ENCODE measurements at places on chromosomes 3 and 15.

GRCh38 chr3:169613895-169614294 lies 49.6 kb downstream of the MECOM start:
- DNase-seq, result no peak

DNA sequence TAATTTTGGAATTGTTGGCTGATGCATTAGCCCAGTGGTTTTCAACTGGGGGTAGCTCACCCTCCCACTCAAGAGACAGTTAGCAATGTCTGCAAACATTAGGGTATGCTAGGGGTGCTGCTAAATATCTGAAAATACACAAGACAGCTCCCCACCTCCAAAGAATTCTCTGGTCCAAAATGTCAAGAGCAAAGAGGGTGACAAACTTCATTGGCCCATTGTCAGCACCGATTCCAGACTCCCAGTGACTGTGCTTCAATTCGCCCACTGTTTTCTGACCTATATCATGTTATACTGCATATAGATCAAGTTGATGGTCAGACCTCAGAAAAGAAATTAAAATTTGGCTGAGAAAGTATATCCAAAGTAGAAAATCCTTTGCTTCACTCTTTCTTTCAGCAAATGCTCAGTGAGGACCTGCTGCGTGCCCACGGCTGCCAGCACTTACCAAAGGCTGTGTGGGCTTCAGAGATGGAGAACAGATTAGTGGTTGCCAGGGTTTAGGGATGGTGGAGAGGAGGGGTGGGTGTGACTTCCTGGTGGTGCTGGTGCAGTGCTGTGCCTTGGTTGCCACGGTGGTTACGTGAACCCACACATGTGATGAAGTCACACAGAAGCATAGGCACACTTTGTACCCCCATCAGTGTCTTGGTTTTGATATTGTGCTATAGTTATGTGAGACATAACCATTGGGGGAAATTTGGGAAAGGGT lies 204.0 kb downstream of the PLCL2 start:
- DNase-seq, result peak; percentile 17

- DNase-seq, result no peak
Observed at GRCh38 chr15:100570275-100570674, 31.7 kb downstream of the LINS1 start.

- DNase-seq, result no peak
Observed at GRCh38 chr15:58495891-58496408, 64.2 kb downstream of the LIPC start.

- DNase-seq, result no peak
Observed at GRCh38 chr3:53102601-53103147, 27.6 kb downstream of the RFT1 start.

- DNase-seq, result no peak
Observed at GRCh38 chr3:8201886-8202285, 299.7 kb upstream of the LMCD1 start.

DNA sequence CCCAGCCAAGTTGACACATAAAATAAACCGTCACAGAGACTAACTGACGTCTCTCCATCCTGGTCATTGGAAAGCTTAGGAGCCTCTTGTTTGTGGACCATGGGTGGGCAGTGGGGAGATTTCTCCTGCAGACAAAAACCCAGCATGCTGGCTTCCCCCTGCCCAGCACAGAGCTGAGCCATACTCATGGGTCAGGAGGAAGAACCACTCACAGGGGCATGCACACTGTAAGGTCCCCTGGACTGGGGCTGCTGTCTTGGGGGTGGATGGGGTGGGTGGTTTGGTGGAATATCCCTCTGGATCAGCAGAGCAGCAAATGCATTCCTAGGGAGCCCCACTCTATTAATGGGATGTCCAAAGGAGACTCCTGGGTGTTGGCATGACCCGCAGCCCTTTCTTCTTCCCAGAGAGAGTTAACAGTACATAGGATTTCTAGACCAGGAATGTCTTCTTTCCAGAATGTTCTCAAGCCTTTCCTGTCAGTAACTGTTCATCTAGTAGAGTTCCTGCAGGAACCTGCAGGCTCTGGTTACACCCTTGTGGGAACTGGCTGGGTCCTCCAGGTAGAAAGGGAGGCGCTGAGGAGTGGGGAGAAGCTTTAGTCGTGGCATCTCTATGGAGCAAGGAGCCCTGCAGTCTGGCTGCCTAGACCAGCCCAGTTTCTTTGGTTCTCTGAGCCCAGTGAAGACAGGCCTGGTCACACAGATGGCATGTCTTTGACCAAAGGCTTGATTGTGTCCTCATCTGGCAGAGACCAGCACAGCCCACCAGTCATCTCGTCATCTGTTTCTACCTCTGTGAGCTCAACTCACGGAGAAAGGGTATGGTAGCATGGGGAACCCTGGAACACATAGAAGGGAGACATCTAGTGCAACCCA lies 73.4 kb upstream of the PRR23C start:
- DNase-seq, result no peak

- no peak for DNase-seq
Observed at GRCh38 chr3:17759901-17760300, 17.5 kb upstream of the TBC1D5 start.

GRCh38 chr15:74663303-74664027 lies 32.4 kb downstream of the EDC3 start:
- no peak for DNase-seq

DNA sequence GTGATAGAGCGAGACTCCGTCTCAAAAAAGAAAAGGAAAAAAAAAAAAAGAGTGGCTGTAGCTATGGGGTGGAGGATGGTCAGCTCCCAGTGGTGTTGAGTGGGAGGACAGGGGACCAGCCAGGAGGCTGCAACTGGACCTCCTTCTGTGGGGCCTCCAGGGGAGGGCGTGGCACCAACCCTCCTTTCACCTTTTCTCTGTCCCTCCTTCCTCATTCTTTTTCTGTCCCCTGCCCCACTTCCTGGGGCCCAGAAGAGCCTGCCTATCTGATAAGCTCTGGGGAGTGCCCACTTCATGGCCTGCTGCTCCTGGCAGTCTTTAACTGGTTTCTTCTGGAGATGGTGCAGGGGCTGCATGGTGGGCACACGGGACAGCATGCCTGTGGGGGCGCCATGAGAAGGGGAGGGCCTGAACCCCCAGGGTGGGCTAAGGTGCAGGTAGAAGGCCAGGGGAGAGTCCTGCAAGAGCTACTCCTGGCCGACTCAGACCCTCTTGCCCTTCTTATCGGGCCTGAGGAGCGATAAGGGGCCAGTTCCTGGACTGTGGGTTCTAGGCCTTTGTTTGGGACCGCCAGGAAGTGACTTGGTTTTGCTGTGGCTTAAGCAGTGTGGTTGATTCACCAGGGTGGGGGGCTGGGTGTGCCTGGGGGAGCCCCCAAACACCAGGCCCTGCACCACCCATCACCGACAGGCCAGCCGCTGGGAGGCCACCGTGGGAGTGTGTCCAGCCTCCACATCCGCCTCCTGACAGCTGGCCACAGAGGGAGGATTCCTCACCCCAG lies 49.4 kb upstream of the FLNB start:
- DNase-seq, result no peak

- no peak for DNase-seq
Observed at GRCh38 chr3:186132487-186132886, 23.6 kb upstream of the ETV5 start.

GRCh38 chr3:60890226-60890625 lies 361.0 kb downstream of the FHIT start:
- no peak for DNase-seq

GRCh38 chr15:40471105-40471807 lies 472 bp downstream of the CHST14 start:
- no peak for DNase-seq

DNA sequence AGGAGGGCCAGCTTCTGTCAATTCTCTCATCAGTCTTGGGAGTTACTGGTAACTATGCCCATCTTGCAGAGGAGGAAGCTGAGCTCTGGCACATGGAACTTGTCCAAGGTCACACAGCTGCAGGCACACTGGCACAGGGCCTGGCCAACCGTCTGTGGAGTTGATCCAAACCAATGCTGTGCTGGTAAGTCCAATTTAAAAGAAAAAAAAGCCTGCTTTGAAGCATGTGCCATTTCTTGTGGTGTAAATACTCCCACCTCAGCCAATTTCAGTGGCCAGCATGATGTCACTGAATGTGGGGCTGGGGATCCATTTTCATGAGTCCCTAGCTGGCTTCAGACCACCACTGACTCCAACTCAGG lies 83.4 kb downstream of the CHSY1 start:
- DNase-seq, result no peak

DNA sequence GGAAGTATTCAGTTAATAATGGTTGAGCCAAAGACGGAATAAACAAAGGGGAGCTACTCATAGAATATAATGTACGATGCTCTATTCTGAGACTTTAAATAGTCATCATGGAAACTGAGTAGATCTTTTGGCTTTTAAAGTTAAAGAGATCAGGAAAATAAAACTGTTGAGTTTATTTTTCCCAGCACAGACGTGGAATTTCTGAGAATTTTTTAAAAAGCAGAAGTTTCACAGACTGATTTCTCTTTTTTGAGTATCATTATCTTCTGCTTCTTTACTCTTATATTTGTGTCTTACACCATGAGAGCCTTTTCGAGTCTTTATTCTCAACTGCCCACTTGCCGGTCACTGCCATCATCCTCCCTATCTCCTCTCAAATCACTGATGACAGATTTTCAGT lies 13.2 kb downstream of the P2RY14 start:
- DNase-seq, result no peak

- DNase-seq, result no peak
Observed at GRCh38 chr15:34986771-34987480, 1.2 kb downstream of the ZNF770 start.

DNA sequence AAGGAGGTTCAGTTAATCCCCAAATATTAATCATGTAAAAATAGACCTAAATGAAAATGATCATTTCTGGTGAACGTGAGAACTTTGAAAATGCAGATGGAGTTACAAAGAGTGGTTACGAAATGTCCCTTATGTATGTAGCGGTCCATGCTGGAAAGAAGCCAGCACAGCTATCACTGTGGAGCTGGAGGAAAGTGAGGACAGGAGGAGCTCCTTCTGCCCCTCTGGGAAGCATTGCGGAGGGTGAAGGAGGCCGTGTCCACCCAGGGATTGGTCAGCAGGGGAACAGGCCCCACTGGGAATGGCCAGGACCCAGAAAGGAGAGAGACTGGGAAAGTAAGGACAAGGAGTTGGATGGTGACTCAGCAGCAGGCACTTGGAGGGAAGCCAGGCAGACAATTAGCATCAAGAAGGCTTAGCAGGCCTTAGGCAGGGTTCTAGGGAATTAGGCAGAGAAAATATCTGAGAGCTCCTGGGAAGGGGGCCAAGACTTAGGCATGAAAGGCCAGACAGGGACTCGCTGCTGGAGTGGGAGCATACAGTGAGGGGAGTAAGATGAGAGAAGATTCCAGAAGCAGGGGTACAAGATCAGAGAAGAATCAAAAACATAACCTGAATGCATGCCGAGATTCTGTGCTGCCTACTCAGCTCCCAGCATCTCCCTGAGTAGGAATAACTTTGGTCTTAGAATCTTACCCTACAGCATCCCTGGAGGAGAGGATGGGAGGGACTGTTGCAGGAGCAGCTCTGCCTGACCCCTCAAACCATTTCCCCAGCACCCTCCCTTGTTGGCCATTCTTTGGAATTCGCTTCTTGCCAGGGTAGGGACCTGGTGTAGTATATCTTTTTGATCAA lies 171.0 kb upstream of the UMPS start:
- DNase-seq, result no peak

DNA sequence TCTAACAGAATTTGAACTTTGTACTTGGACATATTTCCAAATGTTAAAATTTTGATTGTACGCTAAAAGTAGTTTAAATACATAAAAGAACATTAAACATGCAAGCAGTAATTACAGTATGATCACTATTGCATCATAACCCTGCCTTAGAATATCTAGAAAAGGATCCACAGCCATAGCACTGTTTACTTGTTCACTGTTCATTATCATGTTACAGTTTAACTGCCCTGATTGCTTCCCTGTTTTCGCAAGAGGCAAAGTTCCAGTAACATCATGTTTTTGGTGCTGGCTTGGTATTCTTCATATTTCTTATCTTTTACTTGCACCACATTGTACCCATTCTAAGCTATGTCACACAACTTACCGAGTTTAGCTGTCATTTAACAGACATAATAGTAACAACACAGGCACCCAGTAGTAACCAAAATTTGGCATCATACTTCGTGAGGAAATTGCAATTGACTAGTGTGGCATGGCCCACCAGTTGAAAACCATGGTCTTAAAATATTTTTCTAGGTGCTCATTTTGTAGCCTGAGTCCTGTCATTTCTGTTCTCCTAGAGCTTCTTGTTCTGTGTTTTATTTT lies 13.3 kb upstream of the TMEM87A start:
- DNase-seq, result no peak

- no peak for DNase-seq
Observed at GRCh38 chr3:187498211-187498724, 130.1 kb downstream of the RTP4 start.

- no peak for DNase-seq
Observed at GRCh38 chr3:135905058-135905724, 60.3 kb upstream of the PPP2R3A start.

DNA sequence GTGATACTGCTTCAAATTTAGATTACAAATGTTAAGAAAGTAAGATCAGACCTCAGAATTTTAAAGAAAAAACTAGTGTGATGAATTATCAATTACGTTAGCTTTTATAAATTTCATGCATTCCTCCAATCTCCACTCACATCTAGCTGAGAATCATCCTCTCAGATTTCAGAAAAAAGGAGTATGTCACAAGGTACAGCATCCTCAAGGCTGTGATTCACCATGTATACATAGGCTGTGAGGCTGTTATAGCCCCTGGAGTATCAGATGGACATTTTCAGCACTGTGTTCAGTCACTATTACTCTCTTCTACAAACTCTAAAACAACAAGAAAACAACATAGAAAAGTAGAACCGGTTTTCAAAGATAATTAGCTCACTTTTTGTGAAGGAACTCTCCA lies 214.4 kb downstream of the PCCB start:
- no peak for DNase-seq

DNA sequence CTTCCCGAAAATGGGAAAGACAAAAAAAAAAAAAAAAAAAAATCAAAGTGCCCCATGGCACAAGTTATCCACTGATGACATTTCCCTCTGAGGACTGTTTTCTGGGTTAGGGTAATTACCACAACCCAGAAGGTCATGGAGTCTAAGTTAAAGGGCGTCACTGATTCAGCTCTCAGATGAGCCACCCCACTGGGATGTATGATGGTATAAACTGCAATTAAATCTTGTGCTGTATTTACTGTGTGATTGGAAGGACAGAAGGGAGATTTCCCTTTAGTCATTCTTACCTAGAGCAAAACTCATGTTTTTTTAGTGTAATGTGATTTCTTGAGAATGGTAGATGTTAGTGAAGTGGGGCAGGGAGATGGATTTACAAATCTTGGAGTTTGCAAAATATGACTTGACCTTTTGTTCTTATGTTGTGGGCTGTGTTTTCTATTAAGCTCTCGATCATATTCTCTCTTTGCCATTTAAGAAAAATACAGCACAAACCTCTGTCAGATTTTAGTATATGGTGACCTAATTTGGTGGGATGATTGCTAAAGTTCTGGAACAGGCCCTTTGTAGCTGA lies 244.2 kb downstream of the PTPRG start:
- DNase-seq, result no peak

DNA sequence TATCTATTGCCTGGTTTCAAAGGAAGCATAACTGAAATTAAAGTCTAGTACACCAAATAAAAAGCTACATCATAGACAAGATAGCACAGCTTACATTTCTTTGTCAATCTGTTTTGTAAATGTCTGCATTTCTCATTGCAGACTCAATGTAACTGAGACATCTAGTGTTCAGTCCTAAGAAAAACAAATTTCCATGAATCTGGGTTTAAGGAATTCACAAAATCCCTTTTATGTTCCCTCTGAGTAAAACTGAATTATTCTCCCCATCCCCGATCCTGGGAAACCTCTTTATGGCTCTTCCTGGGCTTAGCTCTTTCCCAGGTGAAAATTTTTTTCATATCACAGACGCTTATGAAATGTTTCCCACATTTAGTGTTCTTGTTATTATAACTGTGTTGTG lies 21.6 kb upstream of the RASA2 start:
- no peak for DNase-seq

Data from activated CD8-positive, alpha-beta memory T cell treated with anti-CD3 and anti-CD28 coated beads for 1 hour (primary cell).